ENCODE measurements at places on chromosomes 16 and 17. TPM values are rescaled to one million over a fixed set of nuclear protein-coding genes. Genes with fewer than 3 reads are reported as not detected.

DNA sequence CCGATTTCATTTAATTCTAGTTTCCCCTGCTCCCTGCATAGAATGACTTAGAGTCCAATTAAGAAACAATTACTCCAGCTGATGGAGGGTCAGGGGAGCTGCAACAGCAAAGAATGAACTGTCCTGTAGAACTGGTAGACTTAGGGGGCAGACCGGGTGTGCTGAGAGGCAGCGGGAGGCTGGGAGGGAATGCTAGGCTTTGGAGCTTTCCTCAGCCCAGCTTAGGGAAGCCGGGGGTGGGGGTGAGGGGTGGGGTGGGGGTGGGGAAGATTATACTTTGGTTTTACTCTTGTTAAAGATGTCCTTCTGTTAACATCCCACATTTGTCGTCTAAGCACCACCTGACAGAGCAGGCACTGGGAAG is 458.6 kb upstream of the ASIC2 start:
- DNase-seq: peak; percentile 32

DNA sequence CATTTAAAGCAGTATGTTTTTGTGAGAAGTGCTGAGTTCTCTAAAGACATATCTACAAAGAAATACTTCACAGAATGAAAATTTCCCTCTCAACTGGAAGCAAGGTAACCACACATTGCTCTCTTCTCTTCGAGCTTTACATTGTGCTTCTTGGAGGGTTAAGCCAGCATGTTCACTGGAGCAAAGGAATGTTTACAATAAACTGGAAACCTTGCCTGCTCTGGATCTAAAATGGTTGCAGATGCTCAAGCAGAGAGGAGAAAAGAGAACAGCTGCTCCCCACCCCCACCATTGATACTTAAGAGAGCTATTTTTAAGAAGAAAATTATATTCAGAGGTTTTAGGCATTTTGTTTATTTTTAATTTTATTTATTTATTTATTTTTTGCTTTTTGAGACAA is 213.1 kb downstream of the CEP112 start:
- no peak for DNase-seq

DNA sequence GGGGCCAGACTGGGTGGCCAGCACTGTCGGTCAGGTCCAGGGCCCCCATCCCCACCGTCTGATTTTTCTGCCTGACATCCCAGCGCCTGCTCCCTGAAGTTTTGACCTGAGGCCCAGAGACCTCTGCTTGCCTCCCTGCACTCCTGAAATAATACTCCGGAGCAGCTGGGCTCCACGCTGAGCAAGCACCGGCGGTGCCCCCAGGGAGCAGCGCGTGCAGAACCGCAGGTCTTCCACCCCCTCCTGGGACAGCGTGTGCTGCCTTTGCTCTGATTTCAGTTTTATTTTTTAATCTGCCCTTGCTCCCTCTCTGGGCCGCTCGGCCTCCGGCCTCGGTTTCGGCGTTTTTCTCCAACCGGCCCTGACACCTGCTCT is 132.4 kb upstream of the GSE1 start:
- no peak for DNase-seq

DNA sequence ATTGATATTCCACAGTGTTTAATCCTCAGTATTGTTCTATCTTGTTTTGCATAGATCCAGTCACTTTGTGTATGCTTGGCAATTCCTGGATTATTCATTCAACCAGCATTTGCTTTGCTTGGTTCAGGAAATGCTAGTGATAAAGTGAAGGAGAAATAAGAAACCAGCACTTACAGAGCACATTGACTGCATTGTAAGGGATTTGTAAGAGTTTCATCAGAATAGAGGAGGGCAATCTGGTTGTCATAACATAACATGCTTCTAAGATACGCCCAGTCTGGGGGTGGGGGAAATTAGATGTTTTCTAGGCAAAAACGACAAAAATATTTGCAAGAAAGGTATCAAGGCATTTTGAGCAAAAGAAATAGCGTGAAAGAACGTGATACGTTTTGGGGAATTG is 40.4 kb downstream of the TNRC6A start:
- DNase-seq: no peak

DNA sequence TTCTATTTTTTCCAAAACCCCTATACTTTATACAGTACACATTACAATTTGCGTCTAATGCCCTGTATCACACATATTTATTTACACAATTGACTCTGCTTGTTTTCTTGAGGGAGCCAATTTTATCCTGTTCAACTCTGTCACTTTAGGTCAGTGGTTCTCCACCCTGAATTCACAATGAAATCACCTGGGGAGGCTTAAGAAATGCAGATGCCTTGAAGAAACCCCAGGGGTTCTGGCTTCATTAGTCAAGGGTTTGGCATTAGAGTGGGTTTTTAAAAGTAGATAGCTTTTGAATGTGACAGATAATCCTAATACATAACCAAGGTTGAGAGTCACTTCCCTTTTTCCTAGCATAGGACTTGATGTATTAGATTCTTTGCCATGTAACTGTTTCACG is 398.6 kb upstream of the ERCC4 start:
- DNase-seq: peak; percentile 16

GRCh38 chr17:28569446-28569845 is 1.9 kb downstream of the PIGS start:
- no peak for DNase-seq

DNA sequence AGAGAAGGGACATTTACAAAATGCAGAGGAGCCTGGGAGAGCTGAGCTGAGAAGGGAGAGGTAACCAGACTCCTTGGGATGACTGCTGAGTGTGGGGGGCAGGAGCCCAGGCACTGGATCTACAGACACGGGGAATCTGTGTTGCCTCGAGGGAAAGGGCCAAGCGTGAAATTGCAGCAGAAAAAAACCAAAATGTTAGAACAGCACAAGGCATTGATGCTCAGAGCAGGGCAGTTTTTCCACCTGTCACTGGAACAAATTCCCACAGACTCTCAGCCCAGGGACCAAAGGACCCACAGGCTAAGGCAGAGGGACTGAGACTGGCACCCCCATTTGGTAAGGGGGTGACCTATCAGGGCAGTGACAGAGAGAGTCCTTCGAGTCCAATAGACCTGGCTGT is 2.0 kb downstream of the PITPNM3 start:
- DNase-seq: peak; percentile 44

- peak; percentile 16 for DNase-seq
Measured at GRCh38 chr16:57618296-57619132, 9.9 kb upstream of the ADGRG1 start.

GRCh38 chr17:1928976-1929375 is 96.2 kb downstream of the RTN4RL1 start:
- DNase-seq: no peak

DNA sequence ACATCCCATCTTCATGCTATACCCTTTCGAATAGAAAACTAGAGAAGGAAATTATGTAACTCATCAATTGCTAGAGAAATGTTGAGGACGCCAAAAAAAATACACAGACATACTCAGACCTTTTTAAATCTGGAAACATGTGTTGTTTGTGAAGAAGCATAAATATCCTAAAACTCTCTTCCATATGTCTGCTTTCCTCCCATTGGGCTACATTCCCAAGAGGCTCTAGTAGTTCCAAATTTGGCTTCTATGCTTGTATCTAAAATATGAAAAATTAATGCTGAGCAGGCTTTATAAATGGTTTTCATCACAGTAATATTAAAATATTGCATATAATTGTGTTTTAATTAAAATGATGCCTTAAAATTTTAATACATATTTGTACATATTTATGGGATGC is 297.9 kb upstream of the PSMD7 start:
- DNase-seq: no peak

GRCh38 chr17:49288388-49288787 is 57.8 kb upstream of the PHOSPHO1 start:
- DNase-seq: no peak

DNA sequence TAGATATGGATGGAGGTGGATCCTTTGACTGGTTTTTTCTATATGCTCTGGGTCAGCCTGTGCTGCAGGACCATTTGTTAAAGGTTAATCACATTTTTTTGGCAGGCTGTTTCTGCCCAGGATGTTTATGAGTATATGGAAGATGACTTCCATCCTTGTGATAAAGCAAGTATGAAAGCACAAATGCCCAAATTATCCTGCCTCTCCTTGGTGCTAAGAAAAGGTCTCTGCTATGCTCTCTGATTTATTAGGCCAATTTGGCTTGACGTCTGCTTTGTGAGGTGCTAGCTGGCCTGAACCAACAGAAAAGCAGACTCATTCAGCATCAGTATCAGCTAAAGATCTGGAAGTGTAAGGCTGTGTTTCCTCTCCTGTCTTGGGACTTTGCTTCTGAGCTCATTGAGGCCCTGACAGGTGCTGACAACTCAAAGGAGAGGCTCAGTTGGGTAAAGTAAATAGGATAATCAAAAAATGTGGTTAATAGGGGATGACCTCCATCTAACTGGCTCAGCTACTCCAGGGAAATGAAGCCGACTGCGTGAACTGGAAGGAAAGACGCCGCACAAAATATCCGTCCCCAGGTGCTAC is 15.2 kb downstream of the ANKRD40 start:
- no peak for DNase-seq

The LAT gene
- total RNA-seq: 0.74 TPM

The NKD1 gene
- total RNA-seq: 1.2 TPM

The TMEM238L gene
- total RNA-seq: not detected

The GINS3 gene
- total RNA-seq: 13.0 TPM

The HS3ST3B1 gene
- total RNA-seq: 3.8 TPM

All from H7 (cell line).